Pulmonary artery endothelial cell (primary cell): ENCODE measurements at places on chromosomes 5 and 9. TPM values are rescaled to one million over a fixed set of nuclear protein-coding genes. Genes with fewer than 3 reads are reported as not detected.

- no peak for DNase-seq
These were observed 71.8 kb downstream of the EGFLAM start for GRCh38 chr5:38330207-38330606.

DNA sequence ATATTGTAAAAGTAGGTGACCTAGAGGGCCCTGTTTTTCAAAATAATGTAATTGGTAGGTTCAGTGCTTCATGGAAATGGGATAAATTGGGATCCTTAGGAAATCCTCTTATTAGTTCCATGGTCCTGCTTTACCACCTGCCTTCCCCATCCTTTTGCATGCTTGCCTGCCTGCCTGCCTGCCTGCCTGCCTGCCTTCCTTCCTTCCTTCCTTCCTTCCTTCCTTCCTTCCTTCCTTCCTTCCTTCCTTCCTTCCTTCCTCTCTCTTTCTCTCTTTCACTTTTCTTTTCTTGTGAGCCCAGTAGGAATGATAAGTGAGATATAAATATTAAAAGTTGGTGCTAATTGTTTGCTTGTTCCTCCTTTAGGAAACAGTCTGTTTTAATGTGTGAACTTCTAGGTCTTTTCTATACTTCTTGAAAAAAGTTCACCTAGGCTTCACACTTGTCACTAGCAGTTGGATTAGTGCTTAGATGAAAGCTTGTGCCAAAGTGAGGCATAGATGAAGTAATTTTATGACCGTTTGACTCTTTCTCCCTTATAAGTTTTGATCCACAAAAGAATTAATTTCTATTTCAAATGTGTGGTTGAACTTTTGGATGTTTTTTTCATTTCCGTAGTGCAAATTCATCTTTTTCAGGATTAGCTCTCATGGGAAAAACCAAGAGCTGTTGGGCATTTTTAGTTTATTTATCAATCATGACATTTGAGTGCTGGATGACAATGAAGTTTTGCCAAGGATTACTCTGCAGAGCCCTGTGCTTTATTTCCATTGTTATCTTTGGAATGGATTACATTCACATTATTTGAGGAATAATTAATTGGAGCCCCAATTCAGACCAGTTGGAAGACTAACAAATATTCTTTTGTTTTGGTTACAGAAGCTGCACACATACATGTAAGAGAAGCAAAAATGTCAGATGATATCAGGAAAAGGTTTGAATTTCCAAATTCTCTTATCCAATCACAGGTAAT is 30.7 kb downstream of the FOCAD start:
- DNase-seq = no peak

The LHX3 gene
- total RNA-seq = not detected in 2 replicates

DNA sequence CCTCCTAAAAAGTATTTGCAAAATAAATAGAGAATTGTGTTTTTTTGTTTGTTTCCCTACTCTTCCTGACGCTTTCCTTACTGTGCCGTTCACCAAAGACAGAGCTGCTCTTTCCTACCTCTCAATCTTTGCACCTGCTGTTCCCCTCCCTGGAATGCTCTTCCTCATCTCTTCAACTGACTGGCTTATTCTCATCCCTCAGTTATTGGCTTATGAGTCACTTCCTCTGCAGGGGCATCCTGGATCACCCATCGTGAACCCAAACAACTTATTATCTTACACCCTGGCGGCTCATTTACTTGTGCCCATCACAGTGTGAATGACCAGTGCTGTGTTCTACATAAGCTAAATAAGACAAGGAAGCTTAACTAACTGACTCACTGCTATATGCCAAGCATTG is 36.1 kb upstream of the CCNG1 start:
- DNase-seq = no peak

DNA sequence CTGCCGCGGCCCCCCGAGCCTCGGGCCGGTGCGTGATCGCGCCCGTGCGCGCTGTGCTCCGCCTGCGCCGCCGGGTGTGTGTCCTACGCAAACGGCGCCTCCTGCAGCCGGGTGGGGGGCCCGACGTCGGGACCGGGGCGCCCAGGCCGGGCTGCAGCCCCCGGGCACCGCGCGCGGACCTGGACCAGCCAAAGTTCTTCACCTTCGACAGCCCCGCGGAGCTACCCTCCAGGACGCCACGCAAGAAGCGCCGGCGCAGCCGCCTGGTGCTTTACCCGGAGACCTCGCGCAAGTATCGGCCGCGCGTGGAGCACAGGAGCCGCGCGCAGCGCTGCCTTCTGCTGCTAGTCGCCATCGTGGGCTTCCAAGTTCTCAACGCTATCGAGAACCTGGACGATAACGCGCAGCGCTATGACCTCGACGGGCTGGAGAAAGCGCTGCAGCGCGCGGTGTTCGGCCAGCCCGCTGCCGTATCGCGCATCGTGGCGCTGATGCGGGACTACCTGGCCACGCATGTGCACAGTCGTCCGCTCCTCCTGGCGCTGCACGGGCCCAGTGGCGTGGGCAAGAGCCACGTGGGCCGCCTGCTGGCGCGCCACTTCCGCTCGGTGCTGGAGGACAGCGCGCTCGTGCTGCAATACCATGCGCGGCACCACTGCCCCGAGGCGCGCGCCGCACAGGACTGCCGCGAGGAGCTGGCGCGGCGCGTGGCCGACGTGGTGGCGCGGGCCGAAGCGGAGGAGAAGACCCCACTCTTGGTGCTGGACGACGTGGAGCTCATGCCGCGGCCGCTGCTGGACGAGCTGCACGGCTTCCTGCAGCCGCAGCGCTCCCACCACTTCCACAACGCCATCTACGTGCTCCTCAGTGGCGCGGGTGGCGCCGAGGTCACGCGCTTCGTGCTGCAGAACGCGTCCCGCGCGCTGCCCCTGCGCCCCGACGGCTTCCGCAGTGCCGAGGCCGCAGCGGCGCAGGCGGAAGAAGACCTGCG is 1.5 kb downstream of the TOR4A start:
- DNase-seq = no peak

DNA sequence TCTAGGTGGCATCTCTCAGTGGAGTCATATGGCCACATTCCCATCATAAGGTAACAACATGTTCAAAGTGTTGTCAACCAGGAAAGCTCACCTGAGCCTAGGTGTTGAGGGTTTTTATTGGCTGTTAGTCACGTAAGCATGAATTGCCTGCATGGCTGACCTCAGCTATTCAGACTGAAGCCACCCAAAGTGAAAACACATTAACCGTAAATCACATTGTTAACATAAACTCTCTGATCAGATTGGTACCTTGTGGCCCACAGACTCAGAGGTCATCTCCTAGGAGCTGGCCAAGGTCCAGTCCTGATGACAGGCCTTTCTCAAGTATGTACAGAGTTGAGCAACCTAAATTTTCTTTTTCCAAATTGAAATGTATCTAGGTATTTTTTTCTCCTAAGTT is 26.7 kb downstream of the SRFBP1 start:
- no peak for DNase-seq

DNA sequence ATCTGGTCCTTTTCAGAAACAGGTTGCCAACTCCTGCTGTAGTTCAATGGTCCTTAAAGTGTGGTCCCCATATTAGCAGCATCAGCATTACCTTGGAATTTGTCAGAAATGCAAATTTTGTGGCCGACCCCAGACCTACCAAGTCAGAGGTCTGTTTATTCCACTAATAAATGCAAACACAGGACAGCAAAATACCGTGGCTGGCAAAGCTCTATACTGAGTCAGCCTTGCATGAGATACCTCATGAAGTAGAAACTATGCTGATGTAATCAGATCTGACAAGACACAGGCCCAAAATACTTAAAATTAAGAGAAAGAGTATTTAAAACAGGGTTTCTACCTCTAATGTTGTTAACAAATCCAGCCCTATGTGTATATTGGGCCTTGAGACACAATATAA is 3.0 kb downstream of the GOLM1 start:
- no peak for DNase-seq

The ITK gene
- not detected in 2 replicates for total RNA-seq

GRCh38 chr9:89553451-89554010 is 51.3 kb upstream of the GADD45G start:
- no peak for DNase-seq

DNA sequence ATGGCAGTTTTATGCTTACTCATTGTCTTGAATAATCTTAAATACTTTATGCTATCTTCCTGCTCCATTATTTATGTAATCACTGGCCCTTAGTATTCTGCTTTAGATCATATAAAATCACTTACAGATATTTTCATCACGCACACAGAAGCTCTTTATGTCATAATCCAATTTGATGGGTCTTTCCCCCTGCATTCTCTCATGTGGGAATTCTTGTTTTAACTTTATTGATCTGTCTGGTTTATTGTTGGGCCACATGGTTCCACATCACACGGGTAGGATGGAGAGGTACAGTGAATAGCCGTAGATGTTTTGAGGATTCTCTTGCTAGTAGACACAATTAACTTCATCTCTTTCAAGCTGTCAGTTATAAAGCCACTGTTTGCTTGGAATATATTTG is 27.0 kb downstream of the PLPPR1 start:
- no peak for DNase-seq

DNA sequence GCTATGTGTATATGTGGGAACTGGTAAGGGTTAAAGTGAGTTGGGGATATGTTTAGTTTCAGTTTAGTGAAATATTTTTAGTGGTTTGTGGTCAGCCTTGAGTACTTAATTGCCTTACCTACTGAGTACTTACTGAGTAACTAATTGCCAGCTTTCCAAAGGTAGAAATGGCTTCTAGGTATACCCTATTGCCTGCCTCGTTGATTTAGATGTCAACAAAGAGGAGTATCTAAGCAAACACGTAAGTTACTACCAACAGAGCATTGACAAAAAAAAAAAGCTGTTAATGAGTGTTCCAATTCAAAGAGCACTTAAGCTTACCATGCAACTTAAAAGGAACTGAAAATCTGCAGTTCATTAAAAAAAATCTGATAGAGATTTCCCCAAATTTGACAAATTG is 8.8 kb downstream of the ATP10B start:
- DNase-seq = no peak

GRCh38 chr9:108671794-108672193 is 184.0 kb downstream of the ACTL7B start:
- DNase-seq = no peak

GRCh38 chr5:104951829-104952228 is 1389.2 kb upstream of the NUDT12 start:
- DNase-seq = no peak

The PLEKHG4B gene
- total RNA-seq = not detected in 2 replicates

- no peak for DNase-seq
These were observed 12.9 kb downstream of the ACSL6 start for GRCh38 chr5:131998431-131999040.
